ENCODE measurements at places on chromosomes 4 and X. TPM values are rescaled to one million over a fixed set of nuclear protein-coding genes. Genes with fewer than 3 reads are reported as not detected.

Gene CXXC4
- total RNA-seq: 0.59 TPM

Gene ATP7A
- total RNA-seq: 13.5 TPM

GRCh38 chr4:121728066-121728465 is 31.3 kb upstream of the ANXA5 start:
- DNase-seq: no peak

GRCh38 chr4:73139991-73140390 is 70.5 kb upstream of the COX18 start:
- no peak for DNase-seq

DNA sequence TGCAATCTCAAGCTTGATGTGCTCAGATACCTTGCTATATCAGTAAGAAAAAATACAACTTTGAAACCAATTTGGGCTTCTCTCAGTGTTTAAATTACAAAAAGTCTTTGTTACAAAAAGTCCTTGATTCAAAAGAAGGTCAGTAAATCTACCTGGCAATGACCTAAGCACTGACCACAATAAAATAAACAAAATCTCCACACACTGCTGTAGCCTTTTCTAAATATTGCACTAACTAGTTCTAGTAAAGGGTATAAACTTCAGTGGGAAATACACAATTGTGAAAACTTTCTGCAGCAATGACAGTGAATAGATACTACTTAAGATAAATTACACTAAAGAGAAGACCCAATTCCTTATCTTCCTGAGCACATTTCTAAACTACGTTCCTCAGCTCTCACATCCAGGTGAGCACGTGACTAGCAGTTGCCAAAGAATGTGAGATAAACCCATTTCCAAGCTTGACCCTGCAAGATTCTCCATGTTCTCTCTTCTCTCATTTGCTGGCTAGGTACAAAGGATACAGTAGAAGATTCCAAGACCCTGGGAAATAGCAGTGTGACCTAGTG is 81.4 kb upstream of the GPR34 start:
- DNase-seq: no peak

DNA sequence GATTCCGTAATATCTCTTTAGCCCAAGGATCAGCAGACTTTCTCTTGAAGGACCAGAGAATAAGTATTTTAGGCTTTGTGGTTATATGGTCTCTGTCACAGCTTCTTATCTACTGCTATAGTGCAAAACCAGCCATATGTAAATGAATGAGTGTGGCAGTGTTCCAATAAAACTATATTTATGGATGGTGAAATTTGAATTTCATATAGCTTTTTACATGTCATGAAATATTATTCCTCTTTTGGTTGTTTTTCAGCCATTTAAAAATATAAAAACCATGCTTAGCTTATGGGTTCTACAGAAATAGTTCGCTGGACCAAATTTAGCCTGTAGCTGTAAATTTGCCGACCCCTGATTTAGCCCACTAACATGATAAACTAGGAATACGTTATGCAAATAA is 18.0 kb upstream of the MSMO1 start:
- no peak for DNase-seq

DNA sequence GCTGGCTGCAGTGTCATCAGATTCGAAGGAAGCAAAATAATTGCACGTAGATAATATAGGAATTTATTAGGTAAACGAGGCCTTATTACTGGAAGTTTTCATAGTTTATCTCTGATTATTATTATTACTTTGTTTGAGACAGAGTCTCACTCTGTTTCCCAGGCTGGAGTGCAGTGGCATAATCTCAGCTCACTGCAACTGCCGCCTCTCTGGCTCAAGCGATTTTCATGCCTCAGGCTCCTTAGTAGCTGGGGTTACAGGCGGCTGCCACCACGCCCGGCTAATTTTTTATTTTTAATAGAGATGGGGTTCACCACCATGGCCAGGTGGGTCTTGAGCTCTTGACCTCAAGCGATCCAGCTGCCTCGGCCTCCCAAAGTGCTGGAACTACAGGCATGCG is 12.5 kb downstream of the CLCN3 start:
- no peak for DNase-seq

All from Panc1 (cell line).